ENCODE measurements at places on chromosomes 11 and 22.

DNA sequence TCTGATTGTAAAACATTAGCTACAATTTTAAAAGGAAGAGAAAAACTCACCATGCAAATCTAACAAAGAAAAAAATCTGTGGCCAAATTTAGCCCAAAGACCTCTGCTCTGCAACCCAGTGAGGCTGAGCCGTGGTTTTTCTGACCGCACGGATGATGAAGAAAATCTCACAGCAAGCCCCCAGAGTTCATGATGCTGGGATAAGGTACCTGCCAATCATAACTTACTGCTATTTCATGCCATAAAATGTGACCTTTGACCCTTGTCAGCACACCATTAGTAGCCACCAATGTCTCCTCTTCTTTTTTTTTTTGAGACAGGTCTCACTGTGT is 11.1 kb downstream of the CERK start:
- DNase-seq: no peak

DNA sequence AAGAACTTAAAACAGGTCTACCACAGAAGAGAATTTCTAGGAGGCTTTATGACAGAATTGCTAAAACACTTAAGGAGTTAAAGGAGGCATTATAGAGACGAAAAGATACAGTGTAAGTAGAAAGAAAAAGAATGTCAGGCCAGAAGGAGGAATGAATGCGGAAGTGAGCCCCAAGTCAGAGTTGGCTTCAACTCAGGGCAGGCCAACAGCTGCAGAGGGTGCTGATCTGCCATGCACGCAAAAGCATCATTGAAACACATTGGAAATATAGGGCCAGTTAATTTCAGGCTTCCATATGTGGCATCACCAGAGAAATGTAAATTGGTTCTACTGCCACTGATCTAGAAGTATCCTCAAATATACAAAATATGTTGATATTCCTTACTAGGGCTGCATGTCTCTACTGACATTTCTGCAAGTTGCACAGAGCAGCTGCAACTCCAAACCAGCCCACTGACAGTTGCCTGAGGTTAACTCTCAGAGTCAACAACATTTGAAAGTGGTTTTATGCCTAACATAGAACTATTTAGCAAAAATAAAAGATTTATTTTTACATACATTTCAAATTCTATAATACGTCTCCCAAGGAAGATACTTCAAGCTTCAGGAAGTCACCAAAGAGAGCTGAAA is 324.1 kb downstream of the C11orf87 start:
- no peak for DNase-seq

- DNase-seq: peak; percentile 84
Measured at GRCh38 chr11:102599642-102600261, 25.4 kb downstream of the MMP20 start.

GRCh38 chr11:83549984-83550667 is 264.0 kb upstream of the CCDC90B start:
- DNase-seq: no peak

DNA sequence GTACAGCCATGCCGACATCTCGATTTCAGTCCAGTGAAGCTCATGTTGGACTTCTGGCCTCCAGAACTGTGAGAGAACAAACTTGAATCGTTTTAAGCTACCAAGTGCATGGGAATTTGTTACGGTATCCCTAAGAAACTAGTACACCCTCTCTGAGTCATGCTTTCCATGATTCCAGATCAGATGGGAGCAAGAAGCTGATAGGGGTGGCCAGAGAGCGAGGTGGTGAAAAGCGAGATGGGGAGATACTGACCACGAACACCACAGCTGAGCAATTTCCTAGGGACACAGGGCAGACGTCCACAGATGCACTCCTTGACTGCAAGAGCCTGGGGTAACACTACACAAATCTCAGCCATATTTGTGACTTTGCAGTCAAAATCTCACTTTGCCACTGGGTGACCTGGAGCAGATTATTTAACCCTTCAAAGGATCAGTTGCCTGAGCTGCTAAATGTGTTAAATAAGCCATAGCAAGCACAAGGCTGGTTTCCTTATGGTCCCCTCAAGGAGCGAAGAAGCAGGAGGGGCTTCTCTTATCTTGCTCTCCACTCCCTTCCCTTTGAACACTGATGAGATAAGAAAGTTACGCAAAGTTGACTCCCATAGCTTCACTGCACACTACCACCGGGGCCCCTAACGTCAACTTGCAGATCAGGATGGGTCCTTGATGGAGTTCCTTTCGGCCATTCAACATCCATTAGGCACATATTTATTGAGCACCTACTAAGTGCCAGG is 22.6 kb upstream of the RCN1 start:
- DNase-seq: no peak

- no peak for DNase-seq
Measured at GRCh38 chr22:25629613-25630012, 65.1 kb downstream of the GRK3 start.

DNA sequence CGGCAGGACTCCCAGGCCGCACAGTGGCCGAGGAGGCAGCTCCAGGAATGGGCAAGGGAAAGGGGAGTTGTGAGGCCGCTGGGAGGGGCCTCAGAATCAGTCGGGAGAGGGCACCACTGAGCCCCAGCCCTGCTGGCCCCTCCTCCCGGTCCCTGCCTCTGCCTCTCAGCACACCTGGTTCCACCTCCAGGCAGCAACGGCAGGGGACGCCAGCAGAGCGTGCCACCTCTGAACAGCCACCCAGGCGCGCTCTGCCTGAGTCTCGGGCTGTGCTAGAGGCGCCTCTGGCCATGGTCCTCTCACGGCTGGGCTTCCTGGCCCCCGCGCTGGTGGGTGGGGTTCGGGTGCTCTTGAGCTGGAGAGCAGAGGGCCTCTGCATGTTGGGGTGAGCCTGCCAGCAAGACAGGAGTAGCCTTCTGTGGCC is 33.0 kb downstream of the MOB2 start:
- DNase-seq: peak; percentile 31

DNA sequence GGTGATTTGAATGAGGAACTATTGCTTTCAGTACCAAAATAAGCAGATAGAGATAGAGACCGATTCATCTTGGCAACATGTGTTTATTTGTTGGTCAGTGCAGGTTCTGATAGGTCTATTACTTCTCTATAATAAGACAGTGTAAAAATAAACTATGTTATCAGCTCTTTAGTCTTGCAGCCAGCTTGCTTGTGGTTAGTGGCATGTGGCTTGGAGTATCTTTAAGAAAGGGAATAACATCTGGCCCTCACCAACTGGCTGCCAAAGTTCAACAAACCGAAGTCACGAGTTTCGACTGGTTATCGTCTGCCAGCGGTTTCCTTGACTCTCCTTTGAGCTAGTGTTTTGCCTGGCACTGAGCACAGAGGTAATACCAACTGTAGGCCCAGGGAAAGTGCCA is 71.8 kb downstream of the CTTN start:
- DNase-seq: no peak

DNA sequence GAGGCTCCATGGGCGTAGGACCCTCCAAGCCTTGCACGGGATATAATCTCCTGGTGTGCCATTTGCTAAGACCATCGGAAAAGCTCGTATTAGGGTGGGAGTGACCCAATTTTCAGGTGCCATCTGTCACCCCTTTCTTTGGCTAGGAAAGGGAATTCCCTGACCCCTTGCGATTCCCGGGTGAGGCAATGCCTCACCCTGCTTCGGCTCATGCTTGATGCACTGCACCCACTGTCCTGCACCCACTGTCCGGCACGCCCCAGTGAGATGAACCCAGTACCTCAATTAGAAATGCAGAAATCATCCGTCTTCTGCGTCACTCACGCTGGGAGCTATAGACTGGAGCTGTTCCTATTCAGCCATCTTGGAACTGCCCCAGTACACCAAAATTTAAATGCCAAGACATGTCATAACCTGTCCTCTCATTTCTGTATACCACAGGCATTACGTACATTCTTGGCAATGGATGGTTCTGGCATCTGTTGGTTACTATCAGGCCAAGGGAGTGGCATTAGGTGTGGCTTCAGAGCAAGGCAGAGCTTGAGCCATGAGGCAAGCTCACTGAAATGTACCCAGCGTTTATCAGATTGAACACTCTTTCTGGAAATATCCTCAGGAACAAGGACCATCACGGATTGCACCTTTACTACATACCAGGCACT is 95.4 kb upstream of the GALNT18 start:
- DNase-seq: no peak
